ENCODE measurements at places on chromosomes 1 and 21.
A peak's percentile ranks its signal among the peaks of the same experiment; 100 is the strongest.

DNA sequence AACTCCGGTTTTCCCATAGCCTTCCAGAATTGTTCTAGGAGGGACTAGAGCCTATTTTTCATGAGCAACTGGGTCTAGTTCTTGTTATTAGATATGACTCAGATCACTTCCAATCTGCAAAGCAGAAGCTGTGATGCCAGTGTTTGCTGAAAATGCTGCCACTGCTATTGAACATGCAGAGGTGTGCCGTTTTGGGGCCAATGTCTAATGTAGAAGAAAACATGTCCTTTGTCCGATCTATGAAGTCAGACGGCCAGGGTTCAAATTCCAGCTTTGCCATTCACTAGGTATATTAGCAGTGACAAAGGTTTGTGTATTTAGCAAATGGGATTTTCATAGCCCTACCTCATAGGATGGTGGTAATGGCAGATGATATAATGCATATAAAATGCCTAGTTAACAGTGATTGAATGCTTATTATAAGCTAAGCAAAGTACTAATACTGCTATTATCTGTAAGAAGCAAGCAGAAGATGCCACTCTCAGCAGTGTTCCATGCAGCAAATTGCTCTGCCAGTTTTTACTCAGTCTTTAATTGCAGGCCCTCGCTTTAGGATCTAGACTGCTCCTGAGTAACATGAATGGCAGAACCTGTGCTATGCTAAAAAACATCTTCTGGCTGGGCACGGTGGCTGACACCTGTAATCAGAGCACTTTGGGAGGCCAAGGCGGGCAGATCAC, 40.1 kb upstream of the CXADR start:
- H3K4me3 ChIP-seq, result no peak overlapping the region
- no peaks in the 10 kb centered on the region for H3K27me3 ChIP-seq
- no peaks in the 10 kb centered on the region for H3K36me3 ChIP-seq
- H3K4me1 ChIP-seq, result no peaks in the 10 kb centered on the region

DNA sequence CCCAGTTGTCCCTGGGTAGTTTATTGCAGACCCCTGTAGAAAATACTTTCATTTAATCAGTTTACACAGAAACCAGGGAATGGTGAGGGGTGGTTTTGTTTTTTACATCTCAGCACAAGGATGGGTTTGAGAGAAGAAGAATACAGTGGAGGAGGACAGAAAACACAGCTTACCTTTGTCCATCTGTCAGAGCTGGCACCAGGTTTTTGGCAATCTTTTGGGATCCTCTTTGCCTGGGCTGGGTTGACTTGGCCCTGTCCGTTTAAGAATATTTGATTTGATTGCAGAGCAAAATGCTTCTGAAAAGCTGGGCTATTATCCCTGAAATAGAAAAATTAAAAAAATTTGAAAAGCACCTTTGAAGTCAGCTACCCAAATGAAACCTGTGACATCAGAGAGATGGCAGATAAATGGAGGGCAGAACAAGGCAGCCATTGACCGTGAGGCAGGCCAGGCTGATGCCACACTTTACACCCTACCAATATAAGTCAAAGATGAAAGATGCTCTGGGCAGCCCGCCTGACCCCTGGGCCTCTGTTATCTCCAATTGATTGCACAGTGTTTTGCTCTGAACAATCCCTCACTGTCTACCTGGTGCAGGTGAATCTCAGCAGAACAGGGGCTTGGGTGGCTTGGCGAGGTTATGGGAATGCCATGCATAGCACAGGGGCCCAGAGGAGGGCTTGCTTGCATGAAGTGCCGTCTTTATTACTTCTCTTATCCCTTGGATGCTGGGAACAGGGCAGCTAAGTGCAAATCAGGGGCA, 218.8 kb downstream of the LMX1A start:
- H3K4me1 ChIP-seq, result no peaks in the 10 kb centered on the region
- H3K4me3 ChIP-seq, result no peak overlapping the region
- H3K27ac ChIP-seq, result no peak overlapping the region
- DNase-seq, result no peak
- H3K36me3 ChIP-seq, result no peaks in the 10 kb centered on the region
- no peaks in the 10 kb centered on the region for H3K27me3 ChIP-seq

GRCh38 chr1:145877923-145878486, 7.7 kb downstream of the ANKRD35 start:
- DNase-seq, result no peak
- no peak overlapping the region for H3K27ac ChIP-seq
- H3K4me3 ChIP-seq, result no peak overlapping the region
- H3K36me3 ChIP-seq, result no peaks in the 10 kb centered on the region
- no peaks in the 10 kb centered on the region for H3K27me3 ChIP-seq
- H3K4me1 ChIP-seq, result peaks cover 7% of the 10 kb centered on the region

GRCh38 chr1:167401260-167401873, 117.0 kb downstream of the CD247 start:
- no peak overlapping the region for H3K27ac ChIP-seq
- no peak overlapping the region for H3K4me3 ChIP-seq
- peak; percentile 69 for DNase-seq
- H3K36me3 ChIP-seq, result peaks cover 14% of the 10 kb centered on the region
- no peaks in the 10 kb centered on the region for H3K27me3 ChIP-seq
- no peaks in the 10 kb centered on the region for H3K4me1 ChIP-seq

GRCh38 chr1:109309347-109309746, 2.5 kb upstream of the MYBPHL start:
- H3K4me3 ChIP-seq, result no peak overlapping the region
- no peak overlapping the region for H3K27ac ChIP-seq
- no peak for DNase-seq
- peaks cover 22% of the 10 kb centered on the region for H3K36me3 ChIP-seq
- no peaks in the 10 kb centered on the region for H3K27me3 ChIP-seq

All from H9 (cell line).